Stimulated activated CD8-positive, alpha-beta memory T cell treated with anti-CD3 and anti-CD28 coated beads, Interleukin-4, amount 100 ng/mL, for 1 hour (primary cell): ENCODE measurements at places on chromosomes 2 and 18.

DNA sequence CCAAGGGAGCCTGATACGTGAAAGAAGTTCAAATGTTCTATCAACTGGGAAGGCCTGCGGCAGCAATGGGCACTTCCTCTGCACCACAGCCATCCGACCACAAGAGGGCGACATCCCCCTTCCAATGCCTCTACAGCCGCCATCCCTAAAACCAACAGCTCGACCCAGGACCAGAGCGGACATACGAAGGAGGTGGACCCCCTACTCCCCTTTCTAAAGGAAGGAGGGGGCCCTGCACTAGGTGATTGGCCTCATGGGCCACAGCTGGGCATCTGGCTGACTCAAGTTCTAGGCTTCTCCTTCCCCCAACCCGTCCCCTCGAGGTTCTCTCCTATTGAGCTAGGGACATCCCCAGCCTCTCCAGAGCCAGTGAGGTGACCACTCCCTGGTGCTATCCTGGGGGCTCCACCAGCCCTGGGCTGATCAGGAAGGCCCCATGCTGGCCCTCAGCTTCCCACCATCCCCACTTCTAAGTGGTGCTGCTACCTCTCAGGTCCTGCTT, 217.2 kb downstream of the TNS1 start:
- peak; percentile 55 for DNase-seq

DNA sequence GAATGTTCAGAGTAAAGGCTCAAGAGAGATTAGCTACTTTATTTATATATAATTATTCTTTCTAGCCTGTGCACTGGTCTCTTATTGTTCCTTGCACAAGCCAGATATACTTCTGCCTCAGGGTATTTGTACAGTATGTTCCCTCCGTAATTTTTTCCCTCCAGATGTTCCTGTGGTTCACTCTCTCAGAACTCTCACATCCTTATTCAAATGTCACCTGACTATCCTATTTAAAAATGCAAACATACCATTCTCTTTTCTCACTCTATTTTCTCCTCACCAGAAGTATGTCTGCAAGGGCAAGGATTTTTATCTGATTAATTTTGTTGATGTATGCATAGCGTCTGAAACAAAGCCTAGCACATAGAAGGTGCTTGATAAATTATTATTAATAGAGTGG, 64.0 kb upstream of the CERS6 start:
- DNase-seq: no peak

DNA sequence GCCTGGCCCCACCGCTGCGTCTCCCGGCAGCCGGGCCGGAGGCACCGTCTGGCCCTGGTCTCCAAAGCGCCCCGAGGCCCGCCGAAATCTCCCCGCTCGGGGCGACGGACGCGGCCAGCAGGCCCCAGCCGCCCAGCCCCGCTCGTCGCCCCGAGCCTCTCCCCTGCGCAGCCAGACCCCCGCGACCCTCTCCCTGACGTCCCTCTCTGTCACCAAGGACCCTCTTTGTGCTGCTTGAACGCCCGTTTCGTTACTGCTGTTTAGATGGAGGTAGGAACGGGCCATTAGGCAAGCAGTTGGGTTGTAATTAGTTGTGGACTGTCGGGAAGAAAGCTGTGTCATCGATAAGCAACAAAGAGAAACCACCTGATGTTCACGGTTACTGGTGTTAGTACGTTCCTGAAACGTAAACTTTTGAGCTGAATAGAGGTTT, 686 bp downstream of the UBXN4 start:
- no peak for DNase-seq

- no peak for DNase-seq
Measured at GRCh38 chr18:27996801-27997272, 180.1 kb downstream of the CDH2 start.

DNA sequence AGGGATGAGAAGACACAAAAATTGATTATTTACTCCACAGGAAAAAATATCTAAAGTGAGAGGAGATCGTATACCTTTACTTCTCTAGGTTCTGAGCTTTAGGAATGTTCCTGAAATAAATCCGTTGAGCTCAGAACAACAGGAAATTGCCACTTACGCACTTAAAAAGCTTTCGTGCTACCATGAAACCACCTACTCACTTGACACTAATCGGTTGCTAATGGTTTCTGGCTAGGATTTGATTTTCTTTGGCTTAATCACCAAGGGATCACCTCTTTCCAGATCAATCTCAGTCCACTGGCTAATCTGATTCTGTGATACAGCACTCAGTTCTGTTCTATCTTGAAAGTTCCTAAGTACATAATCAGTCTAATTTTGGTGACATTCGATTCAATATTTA, 419.6 kb downstream of the DLGAP1 start:
- DNase-seq: no peak

DNA sequence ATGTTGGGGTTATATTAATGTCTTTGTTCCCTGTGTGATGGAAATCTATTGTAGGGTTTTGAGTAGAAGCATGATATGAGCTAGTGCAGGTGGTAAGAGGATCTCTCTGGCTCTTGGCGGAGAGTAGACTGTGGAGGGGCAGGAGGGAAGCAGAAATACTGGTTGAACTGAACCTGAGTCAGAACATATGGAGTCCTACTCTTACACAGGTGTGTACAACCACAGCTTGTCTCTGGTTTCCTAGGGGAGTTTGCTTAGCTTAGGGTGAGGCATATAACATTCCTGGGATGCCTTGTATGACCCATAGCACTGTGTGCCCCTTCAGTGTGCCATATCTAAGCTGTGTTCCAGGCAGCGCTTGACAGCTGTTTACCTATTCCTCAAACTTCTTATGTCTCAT, 97.3 kb upstream of the GCFC2 start:
- DNase-seq: no peak

GRCh38 chr2:112065486-112065885, 10.4 kb downstream of the TMEM87B start:
- DNase-seq: no peak

- no peak for DNase-seq
Measured at GRCh38 chr2:11406958-11407381, 59.0 kb downstream of the E2F6 start.

DNA sequence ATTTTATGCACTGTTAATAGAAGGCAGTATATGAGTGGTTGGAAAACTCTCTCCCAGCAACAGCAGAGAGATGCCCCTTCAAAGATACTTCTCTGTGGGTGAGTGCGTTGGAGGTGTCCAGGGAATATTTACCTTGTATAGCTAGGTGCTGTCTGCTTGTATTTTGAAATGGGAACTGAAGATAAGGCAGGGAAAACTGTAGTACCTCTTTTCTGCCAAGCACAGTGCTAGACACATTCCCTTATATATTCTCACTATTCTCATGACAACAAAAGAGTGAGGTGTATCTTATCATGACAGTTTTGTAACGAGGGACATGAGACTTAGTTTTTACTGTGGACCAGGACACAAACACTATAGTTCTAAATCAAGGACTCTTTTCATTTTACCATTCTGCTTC, 2.1 kb downstream of the TTC39C start:
- no peak for DNase-seq

- no peak for DNase-seq
Measured at GRCh38 chr2:238879043-238879442, 31.2 kb downstream of the TWIST2 start.

DNA sequence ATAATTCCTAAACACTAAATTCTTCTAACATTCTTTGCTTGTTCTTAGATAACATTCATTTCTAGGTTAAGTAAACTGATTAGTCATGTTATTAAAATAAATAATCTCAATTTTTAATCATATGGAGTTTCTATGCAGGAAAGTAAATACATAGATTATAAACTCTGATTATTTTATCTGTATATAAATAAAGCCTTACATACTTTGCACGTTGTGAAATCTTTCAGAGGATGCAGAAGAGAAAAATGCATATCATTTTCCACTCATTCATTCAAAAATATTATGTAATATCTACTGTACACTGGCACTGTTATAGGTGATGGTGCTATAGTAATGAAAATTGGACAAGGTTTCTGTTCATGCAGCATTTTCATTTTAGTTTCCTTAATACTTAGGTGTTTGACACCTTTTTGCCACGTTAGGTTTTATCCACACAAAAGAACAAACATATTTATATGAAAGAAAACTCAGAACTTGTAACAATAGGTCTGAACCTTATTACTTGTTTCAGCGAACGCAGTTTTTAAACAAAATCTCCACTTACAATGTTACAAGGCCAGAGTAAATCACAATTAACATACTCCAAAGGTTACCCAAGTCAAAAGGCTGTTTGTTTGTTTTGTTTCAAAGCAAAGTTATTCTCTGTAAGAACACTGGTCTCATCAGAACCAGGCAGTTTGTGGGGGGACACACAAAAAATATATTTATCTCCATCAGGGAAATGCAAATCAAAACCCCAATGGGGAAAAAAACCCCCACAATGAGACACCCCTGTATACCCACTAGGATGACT, 27.4 kb downstream of the ADAM17 start:
- DNase-seq: no peak

DNA sequence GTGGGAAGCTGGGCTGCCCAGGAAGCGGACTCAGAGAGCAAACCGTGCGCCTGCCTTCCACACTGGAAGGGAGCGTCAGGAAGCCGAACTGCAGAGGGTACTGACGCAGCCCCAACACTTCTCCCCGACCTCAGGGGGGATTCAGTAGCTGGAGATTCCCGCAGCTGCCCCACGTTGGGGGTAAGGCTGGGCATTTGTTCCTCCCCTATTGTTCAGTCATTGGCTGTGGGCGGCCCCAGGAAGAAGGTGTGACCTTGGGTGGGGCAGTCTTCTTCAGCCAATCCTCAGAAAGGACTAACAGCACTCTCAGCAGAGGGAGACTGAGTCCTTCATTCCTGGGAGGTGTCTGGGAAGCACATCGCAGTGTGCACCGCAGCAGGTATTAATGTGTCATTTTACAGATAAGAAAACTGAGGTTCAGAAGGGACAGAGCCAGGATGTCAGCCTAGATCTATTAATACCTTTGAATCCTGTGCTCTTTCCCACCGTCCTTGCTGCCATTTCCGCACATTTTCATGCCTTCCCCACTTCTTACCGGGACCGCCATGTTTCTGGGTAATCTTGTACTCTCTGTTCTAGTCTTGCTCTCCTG, 12.1 kb upstream of the C18orf32 start:
- DNase-seq: no peak

DNA sequence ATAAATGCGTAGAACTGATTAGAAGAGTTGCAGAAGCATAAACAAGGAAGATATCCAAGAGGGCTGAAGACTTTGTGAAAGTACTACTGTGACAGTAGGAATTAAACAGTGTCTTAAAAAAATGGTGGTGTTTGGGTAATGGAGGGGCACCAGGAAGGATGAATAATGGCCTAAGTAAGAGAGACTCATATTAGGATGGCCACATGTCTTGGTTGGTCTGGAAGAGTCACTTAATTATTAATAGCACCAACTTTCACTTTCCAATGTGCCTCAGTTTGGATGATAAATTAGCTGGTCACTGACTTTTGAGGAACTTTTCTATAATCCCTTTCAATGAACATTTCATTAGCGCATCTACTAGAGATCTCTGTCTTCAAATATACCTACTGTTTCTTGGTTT, 372.2 kb downstream of the NYAP2 start:
- no peak for DNase-seq

DNA sequence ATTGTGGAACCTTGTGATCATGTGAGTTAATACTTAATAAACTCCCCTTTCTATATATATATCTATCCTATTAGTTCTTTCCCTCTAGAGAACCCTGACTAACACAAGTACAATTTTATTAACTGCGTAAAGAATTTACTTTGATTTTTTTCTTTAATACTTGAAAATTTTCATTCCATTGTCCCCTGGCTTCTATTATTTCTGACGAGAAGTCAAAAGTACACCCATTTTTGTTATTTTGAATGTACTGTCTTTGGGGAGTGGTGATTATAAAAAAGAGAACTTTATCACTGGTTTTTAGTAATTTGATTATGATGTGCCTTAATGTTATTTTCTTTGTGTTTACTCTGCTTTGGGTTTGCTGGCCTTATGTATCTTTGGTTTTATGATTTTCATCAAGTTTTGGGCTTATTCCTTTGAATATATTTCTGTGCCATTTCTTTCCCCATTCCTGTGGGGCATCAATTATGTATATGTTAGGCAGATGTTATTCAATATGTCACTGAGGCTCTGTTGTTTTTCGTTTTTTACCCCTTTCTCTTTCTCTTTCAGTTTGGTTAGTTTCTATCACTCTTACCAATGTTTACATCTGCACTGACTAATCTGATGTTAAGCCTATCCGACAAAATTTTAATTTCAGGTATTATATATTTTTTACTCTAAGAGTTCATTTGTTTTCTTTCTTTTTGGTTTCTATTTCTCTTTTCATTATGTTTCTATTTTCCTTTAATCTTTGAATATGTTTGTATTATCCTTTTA, 271.4 kb downstream of the CAMKMT start:
- DNase-seq: no peak

GRCh38 chr2:169775765-169776164, 22.9 kb upstream of the SSB start:
- DNase-seq: no peak

- DNase-seq: no peak
Measured at GRCh38 chr2:99101697-99102096, 39.8 kb upstream of the C2orf15 start.

GRCh38 chr2:156483741-156484173, 47.6 kb downstream of the GPD2 start:
- DNase-seq: no peak

DNA sequence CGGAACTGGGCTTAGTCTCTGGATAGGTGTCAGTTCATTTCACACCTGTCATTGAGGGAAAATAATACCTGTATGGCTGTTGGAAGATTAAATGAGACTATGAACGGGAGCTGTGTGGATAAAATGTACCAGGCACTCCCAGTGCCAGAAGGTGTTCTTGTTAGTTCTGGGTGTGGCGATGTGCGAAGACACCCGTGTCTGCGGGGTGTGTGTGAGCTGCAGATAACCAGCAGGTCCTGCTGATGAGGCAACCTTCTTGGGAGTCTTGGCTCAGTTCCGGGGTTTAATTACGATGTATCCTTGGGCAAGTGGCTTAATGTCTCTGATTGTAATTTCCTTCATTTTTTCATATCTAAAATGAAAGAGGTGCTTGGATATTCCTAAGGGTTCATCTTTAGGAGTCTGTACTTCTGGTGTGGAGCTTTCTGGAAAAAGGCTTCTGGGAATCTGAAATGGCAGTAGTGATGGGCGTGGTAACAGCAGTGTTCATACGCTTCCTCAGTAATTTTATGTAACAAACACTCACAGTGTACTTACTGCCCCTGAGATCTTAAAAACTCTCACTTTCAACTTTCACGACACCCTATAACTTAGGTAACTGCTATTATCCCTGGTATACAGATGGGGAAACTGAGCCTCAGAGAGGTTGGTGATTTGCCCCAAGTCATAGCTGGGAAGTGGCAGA, 35.0 kb downstream of the NEDD4L start:
- no peak for DNase-seq

DNA sequence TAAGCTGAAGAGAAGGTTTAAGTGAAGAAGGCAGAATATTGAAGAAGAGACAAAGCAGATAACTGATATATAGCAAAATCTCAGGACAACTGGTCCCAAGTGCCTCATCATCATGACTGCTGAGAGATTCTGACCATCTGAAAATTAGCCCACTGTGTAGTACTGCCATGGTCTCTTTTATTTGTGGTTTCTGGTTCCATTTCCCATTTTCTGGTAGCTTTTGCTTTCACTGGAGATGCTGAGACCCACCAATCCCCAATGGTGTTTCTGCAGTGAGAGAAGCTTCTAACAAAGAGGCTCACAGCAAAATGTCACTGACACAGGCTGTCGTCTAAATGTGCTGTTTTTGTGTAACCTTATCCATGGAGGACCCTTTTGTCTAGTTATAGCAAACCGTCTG, 79.5 kb downstream of the TMEM163 start:
- DNase-seq: no peak
